ENCODE measurements at places on chromosomes 2 and 18.

GRCh38 chr2:177338177-177338721, 54.3 kb upstream of the AGPS start:
- DNase-seq = no peak

DNA sequence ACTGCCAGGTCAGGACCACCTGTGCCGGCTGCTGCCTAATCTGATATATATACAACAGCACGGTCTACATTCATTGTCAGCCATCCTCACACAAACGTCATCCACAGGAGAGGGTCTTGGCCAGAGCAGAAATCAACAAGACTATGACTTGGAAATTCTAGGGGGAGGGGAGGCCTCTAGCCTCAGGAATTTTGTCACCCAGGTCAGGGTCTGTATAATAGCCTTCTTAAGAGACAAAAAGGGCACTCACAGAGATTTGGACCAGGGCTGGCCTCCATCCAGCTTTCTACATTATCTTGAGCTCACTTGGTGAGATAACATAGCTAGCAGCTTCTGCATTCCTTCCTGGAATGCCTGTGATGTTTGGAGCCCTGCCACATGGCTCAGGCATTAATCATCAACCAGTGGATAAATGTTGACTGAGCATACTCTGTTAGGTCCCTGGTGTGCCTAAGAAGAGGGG, 50.4 kb upstream of the CTIF start:
- no peak for DNase-seq

DNA sequence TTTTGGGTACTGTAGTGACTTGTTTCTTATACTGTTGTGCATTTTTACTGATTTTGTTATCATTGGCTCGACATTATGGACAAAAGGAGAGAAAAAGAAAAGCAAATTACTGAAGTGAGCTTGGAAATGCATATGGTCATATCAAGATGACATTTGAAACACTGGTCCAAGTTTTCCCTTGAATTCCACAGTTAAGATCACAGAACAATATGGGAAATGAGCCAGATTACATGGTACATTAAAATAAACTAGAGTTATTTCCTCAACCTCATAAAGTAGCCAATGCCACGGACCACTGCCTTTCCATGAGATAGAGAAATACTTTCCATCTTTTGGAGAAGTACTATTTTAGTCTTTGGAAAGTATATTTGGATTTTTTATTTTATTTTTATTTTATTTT, 62.0 kb upstream of the SGPP2 start:
- no peak for DNase-seq

- DNase-seq = peak; percentile 22
Measured at GRCh38 chr18:23967321-23968089, 47.0 kb upstream of the TTC39C start.

- no peak for DNase-seq
Measured at GRCh38 chr2:182545420-182546167, 118.8 kb upstream of the PDE1A start.

DNA sequence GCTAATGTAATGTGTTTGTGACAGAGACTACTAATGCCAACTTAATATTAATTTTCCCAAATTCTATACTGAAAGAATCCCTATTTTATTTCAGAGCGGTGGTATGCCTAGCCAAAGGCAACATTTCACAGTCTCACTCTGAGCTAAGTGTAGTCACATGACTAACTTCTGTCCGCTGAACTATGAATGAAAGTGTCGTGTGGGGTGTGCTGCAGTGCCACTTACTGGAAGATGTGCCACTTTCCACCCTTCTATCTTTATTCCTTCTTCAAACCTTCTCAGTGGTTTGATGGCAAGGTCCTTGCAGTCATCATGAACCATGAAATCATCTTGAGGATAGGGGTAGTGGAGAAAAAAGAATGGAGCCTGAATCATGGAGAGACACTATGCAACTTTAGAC, 47.3 kb upstream of the C1D start:
- DNase-seq = no peak

DNA sequence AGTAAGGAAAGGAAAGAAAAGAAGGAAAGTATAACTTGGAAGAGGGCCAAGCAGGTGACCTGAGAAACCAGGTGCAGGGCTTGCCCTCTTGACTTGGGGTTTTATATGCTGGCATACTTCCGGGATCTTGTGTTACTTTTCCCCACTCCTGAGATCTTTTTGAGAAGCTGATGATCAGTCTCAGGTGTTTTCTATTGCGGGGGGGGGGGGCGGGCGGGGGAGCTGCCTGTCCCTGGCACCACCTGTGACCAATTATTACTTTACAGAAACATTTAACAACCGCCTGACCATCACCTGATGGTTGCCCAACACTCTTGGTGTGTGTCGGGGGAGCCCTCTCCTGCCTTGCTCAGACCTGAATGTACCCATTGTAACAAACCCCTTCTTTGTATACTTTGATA, 6.9 kb upstream of the CASP10 start:
- no peak for DNase-seq

DNA sequence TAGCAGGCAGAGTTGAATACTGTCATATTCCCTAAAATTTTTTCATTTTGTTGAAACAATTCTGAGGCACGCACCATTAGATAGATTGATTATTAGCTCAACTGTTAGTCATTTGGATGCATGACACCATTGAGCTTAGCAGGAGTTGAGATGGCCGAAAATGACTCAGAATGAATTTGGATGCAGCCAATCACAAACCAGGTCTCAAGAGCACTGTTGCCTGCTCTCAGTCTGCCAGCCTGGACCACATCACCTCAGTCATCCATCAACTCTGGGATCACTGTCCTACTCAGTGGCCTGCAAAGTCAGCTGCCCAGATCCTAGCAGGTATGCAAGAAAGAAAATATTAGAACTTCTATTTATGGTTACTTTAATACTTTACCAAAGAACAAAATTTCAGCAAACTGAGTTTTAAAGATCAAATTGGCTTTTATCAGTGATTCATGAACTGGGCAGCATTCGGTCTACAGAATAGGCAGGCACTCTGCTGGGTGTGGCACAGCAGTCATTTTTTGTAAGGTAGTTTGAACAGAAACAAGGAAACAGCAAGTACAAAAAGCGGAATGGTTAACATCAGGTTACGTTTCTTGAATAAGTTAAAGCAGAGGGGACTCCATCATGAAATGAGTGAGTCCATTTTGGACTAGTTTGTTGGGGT, 152.7 kb upstream of the ARHGAP28 start:
- DNase-seq = no peak

DNA sequence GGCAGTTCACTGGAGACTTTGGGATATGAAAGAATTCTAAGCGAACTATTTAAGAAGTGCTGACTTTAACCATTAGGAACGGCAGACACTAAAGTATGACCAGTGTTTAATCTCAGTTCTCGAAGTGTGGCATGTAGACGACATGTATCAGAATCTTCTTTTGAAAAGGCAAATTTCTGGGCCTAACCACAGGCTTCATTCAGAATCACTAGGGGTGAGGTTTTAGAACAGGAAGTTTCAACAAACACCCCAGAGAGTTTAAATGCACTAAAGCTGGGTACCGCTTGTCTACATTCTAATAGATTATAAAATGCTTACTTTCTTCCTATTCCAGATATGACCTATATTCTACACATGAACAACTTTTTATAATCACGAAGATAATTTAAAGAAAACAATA, 180.3 kb downstream of the ANKRD44 start:
- DNase-seq = no peak

- DNase-seq = peak; percentile 40
Measured at GRCh38 chr18:12376034-12376753, 833 bp downstream of the AFG3L2 start.

- no peak for DNase-seq
Measured at GRCh38 chr2:173076581-173077345, 1.1 kb downstream of the MAP3K20 start.

- no peak for DNase-seq
Measured at GRCh38 chr2:156702541-156702940, 266.4 kb downstream of the GPD2 start.

- no peak for DNase-seq
Measured at GRCh38 chr18:9810994-9811705, 74.6 kb upstream of the TXNDC2 start.

DNA sequence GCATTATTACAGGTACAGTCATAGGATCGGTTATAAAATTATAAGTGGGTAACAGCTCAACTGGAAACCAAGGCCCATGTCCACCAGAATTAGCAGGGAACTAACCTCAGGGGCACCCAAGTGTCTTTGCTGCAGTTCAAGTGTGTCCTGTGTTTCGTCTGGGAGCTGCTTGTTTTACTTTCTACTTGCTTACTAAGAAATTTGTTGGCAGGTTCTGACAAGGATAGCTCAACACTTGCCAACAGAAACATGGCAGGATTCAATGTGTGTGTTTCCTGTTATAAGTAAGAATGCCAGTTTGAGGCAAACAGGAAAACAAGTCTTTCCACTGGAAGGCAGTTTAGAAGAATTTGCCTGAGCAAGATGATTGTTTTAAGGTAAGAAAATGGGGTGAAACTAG, 104.5 kb downstream of the EPHA4 start:
- DNase-seq = no peak

DNA sequence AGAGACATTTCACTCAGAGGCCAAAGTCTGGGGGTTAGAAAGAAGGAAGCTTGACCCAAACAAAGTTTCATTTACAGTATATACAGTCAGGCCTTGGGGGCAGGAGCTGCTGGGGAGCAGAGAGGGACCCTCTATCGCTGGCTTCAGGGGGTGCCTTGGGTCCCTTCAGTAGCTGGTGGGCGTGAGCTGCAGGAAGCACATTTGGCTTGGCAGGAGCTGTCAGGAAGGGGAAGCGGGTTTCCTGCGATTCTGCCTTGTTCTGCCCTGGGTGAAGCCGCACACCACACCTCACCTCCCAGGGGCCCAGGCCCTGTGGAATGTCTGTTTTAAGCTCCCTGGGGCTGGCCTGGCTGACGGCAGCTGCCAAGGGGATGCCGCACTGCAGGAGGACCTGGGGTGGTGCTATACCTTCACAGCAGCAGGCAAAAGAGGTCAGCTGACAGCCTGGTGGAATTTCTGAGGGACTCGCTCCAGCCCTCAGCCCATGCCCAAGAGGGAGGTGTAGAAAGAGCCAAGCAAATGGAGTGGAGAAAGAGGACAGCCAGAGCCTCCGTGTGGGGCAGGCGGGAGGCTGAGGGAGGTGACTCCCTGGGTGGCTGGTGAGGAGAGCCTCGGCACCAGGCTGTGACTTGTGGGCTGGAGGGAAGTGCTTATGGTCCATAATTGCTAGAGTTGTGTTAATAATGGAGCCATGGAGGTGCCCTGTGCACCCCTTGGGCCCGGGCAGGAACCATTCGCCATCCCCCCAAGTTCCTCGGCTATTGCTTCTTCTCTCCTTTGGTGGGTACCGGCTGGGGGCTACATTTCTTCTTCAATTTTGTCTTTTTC, 43.9 kb downstream of the PSD4 start:
- DNase-seq = no peak

DNA sequence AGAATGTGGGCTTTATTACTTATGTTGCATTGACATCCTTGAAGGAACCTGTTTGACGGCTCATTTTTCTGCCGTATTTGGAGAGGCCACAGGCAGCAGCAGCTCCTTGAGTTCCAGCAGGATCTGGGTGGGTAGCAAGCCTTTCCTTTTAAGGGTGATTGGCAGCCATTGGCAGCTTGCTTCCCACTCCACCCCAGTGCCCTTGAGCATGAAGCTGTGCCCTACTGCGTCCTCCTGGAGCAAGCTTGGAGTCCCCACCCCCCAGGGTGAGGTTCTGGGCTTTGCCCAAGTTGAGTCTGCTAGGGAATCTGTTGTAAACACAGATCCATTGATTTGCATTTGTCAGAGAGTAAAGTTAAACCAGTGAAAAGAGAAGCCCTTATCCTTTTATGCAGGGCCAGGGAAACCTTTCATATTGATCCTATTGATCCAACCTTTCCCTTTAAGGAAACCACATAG, 9.2 kb downstream of the ONECUT2 start:
- no peak for DNase-seq

GRCh38 chr2:222336931-222337330, 38.1 kb upstream of the PAX3 start:
- no peak for DNase-seq

GRCh38 chr2:119853777-119854399, 94.2 kb downstream of the PTPN4 start:
- DNase-seq = no peak

DNA sequence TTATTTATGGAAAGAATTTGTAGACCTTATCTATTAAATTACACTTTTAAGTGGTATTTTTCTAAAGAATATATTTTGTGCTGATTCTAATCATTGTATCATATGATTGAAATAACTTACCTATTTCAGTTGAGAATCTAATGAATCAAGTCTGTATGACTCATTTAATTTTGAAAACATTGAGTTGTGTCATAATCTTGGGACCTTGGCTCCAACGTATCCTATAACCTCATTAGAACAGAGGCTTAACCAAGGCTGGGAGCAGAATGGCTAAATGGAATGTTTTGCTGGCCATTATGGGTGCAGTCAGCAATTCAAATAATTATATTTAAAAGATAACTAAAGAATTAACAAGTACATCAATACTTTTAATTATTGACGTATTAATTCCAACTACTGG, 19.6 kb upstream of the GULP1 start:
- no peak for DNase-seq

GRCh38 chr2:64331114-64331645, 122.8 kb upstream of the LGALSL start:
- no peak for DNase-seq

- no peak for DNase-seq
Measured at GRCh38 chr18:42654556-42654955, 460.9 kb downstream of the RIT2 start.

DNA sequence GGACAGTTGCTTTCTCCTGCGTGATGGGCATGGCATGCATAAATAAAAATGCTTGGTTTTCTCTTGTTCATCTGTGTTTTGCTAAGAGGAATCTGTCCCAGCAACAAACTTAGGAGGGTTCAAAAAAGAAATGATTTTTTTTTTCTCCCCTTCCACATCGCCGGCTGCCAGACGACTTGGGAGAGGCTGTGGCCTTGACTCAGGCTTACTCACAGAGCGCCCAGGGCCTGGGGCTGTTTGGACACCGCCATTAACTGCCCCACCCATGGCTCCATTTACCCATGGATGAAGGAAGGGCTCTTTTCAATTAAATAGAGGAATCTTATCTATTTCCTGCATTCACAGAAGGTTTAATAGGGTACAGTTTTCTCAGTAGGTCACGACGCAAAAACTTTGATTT, 22.3 kb upstream of the SERPINB5 start:
- no peak for DNase-seq

DNA sequence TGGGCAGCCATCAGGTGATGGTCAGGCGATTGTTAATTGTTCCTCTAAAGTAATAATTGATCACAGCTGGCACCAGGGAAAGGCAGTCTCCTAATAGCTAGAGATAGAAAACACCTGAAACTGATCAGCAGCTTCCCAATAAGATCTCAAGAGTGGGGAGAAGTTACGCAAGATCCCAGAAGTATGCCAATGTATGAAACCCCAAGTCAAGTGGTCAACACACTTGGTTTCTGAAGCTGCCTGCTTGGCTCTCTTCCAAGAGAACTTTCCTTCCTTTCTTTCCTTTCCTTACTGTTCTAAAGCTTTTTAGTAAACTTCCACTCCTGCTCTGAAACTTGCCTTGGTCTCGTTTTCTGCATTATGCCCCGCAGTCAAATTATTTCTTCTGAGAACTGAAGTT, 201.6 kb upstream of the SKOR2 start:
- no peak for DNase-seq

All from stimulated activated CD4-positive, alpha-beta T cell treated with anti-CD3 and anti-CD28 coated beads, Interleukin-4, amount 100 ng/mL, for 24 hours (primary cell).